ENCODE measurements at places on chromosomes 7 and 10.

DNA sequence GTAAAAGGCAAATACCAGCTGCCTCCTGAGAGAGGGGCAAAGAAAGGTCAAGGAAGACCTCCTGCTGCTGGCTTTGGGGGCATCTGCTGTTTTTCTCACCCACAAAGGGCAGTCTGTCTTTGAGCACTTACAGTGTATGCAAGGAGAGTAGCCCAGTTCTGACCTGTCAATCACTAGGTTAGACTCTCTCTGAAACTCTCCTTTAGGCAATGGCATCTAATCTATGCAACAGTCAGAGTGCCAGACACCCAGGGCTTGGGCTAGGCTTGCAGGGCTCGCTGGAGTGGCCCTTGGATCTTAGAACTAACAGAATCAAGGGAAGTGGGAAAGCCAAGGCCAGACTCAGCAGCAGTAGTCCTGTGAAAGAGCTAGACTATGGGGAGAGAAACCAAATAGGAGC lies 522.9 kb downstream of the NRG3 start:
- no peak for DNase-seq

- DNase-seq: no peak
These were observed 6.2 kb upstream of the HOXA11 start for GRCh38 chr7:27191161-27191731.

- no peak for DNase-seq
These were observed 20.8 kb upstream of the HYAL4 start for GRCh38 chr7:123823898-123824753.

GRCh38 chr7:12220389-12221046 lies 9.4 kb downstream of the TMEM106B start:
- no peak for DNase-seq

DNA sequence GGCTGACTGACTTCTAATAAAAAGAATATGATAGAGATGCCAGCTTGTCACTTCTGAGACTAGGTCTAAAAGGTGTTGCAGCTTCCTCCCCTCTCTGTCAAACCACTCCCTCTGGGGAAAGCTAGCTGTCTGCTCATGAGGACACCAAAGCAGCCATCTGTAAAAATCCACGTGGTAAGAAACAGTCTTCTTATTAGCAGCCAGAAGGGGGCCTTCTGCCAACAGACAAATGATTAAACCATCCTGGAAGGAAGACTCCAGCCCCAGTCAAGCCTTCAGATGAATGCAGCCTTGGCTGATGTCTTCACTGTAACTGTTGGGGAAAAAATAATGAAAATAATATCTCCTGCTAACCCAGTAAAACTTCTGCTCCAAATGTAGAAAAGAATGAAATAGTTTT lies 41.9 kb upstream of the DAGLB start:
- DNase-seq: no peak

GRCh38 chr10:28777911-28778310 lies 100.6 kb downstream of the BAMBI start:
- DNase-seq: no peak
